Suprapubic skin (tissue), 4 donors: ENCODE measurements at places on chromosomes 3 and 15.

DNA sequence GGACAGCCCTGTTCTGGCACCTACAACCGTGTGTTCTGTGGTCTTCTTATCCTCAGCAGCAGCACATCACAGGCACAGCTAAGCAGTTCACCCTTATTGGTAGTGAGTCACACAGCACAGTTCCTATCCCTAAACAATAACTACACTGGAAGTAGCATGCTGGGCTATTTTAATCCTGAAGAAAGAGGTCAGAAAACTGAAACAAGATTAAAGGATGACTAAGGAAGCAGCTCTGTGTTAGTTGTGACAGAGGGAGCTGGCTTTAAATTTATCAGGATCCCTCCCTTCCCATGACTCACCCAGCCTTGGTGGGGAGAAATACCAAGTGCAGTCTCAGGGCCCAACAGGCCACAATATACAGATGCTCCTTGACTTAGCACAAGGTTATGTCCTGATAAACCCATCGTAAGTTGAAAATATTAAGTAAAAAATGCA, 144.3 kb downstream of the ERC2 start:
- no peak for DNase-seq

GRCh38 chr15:78315686-78316282, 16.4 kb upstream of the SKIC8 start:
- no peak for DNase-seq

DNA sequence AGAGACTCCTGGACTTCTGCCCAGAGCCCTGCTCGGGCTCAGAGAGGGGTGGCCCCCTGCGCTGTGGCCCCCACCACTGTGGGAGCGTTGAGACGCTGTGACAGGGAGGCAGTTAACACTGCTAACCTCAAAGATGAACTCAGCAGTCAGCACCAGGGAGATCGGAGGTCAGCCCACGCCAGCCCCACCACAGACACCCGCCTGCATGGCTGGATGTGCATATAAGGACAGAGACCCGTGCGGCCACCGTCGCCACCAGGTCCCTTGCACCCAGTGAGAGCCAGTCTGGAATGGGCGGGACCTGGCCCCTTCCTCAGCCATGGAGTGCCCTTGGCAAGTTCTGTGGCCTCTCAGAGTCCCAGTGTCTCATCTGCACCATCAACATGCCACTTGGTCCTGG, 48.5 kb upstream of the FURIN start:
- DNase-seq, result no peak

- DNase-seq, result no peak
Observed at GRCh38 chr3:131231710-131232389, 149.7 kb upstream of the NUDT16 start.
